Brain pericyte (primary cell): ENCODE measurements at places on chromosomes 3 and 15.

- no peak for DNase-seq
Observed at GRCh38 chr3:119856695-119857094, 74.8 kb downstream of the NR1I2 start.

- DNase-seq, result no peak
Observed at GRCh38 chr3:195177422-195178123, 93.4 kb downstream of the XXYLT1 start.

DNA sequence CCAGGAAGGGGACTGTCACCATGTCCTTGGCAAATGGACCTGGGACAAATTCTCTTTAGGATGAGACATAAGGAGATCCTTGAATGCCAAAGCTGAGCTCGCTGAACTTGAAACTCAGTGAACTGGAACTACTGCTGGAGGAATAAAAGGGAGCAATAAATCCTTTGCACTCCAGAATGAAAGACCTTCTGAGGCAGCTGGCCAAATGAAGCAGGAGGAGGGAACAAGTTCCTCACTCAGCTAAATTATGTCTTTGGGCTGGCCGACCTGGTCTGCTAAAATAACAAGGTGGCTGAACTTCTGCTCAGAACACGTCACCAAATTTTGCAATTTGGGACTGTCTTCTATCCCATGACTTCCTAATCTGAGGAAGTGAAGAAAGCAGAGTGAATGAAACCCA lies 314.7 kb downstream of the LPP start:
- DNase-seq, result no peak

DNA sequence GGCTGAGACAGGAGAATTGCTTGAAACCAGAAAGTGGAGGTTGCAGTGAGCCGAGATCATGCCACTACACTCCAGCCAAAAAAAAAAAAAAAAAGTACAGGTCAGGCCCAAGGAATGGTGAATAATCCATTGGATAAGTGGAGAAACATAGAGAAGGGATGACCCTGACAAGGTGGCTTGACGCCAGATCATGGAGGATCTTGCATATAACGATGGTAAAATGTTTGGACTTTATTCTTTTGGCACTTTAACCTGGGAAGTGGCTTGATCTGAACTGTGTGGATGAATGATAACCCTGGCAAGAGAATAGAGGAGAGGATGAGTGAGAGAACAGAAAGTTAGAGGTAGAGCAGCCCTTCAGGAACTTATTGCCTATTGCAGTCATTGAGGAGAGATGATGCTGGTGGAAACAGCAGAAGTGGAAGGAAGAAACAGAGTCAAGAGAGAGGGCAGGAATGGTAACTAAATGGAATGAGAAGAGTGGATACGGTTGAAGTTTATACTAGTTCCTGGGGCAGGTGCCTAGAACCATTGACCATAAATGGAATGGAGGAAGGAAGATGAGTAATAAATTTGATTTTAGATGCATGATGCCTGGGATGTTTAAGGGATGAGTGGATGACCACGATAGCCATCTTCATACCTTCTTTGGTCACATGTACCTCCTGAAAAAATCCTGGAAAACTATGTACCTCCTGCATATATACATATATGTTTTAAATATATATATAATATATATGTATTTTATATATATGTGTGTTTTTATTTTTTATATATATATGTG lies 57.8 kb downstream of the BLM start:
- no peak for DNase-seq

DNA sequence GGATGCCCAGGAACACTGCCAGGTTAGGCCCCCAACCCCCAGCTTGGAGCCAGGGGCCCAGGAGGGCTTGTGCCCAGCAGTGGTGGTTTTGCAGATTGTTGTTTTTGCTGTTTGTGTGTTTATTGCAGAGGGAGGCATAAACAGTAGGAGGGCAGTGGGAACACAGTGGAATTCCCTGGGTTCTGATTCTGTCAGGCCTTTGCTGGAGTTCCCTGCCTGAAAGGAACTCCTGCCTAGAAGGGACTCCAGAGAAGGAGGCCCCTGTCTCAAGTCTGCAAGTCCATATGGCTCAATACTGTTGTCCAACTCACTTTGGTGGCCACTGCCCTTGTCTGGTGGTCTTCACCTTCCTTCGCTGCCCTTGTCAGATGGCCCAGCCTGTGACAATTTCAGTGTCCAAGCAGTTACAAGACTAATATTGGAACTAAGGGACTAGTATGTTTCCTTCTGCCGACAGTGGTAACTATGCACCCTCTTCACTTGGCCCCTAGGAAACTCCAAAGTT lies 47.4 kb upstream of the RAB6B start:
- DNase-seq, result no peak

DNA sequence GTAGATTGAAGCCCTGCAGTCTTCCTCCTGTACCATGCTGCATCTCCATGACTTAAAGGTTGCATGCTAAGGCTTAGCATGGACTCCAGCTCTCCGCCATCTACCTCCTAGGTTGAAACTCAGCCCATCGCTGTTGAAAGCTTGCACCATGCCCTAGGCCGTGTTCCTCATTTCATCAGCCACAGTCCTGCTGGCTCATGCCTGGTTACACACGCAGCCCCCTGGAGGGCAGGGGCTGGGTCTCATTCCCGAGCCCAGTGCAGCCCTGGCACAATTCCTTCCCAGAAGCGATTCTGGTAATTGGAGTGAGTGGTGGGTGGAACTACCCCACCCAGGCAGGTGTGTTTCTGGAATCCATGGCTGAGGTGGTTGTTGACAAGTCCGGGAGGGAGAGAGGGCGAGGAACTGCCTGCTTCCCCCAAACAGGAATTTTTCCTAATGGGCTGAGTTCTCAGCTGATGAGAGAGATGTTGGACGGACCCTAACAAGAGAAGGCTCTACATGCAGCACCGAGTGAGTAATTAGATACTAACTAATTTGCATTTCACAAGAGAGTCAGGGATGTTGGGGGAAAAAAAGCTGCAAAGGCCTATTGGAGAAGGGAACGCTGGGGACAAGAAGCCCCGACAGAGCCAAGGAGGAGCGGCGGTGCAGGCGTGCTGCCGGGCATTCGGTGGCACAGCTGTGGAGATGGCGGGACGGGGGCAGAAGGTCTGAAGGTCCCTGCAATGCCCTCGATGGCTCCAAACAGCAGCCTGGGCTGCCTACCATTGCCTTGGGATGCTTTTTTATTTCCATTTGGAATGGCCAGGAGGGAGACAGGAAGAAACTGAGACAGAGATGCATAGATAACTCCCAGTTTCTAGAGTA lies 92.3 kb upstream of the TLE3 start:
- no peak for DNase-seq

GRCh38 chr15:58518626-58519025 lies 86.8 kb downstream of the LIPC start:
- DNase-seq, result no peak

GRCh38 chr15:101046826-101047225 lies 127.7 kb downstream of the LRRK1 start:
- no peak for DNase-seq

DNA sequence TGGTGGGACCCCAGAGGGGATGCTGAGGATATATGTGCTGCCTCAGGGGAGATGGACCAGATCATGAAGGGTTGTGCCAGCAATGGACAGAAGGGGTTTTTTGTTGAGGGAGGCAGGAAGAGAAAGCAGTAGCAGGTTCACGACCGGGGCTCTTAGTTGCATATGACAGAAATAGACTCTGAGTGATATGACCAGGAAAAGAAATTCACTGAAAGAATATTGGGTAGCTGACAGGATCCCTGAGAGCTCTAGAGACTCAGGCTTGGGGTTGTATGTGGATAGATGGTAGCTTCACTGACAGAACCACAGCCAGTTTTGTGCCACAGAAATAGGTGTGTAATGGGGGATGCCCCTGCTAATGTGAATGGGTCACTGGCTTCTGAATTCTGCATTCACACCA lies 241.6 kb downstream of the ZNF621 start:
- no peak for DNase-seq

GRCh38 chr3:179416681-179417080 lies 34.6 kb downstream of the GNB4 start:
- no peak for DNase-seq

- no peak for DNase-seq
Observed at GRCh38 chr3:31322460-31322859, 210.3 kb upstream of the STT3B start.

GRCh38 chr15:95610945-95611344 lies 719.6 kb upstream of the NR2F2 start:
- no peak for DNase-seq

DNA sequence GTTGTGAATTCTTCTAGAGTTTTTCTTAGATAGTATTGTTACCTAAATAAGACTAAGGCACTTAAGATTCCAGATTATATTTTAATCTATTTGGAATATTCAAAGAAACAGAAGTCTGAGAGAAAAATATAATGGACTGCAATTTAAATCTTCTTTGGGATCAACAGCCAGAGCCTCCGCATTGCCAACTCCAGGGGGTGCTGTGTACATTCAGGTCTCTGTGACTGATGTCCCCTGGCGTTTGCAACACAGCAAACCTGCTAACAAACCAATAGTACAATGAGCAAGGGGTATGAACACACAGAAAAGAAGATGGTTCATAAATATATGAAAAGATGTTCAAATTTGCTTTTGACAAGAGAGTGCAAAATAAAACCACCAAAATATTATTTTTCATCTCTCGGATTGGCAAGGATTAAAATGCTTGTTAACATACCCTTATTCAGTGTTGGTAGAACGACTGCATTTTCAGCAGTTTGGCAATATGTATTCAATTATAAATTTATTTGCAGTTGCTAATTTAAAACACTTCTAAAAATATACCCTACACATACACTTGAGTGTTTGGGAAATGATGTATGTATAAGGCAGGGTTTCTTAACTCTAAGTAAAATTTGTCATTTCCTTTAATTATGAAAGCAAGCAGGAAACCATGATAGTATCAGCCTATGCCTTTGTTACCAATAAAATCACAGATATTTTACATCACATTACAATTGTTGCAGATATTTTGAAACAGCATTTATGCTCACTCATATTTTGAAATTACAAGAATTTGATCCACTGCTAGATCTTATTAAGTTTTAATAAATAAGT lies 16.1 kb upstream of the TM4SF1 start:
- no peak for DNase-seq
